Thymus (tissue), 14 donors: ENCODE measurements at places on chromosomes 2 and 18. TPM values are rescaled to one million over a fixed set of nuclear protein-coding genes. Genes with fewer than 3 reads are reported as not detected.

PRKAG3 gene
- polyA plus RNA-seq: 0.07 TPM

CHN1 gene
- polyA plus RNA-seq: 5.0 TPM

FLACC1 gene
- 1.2 TPM for polyA plus RNA-seq

SERPINB8 gene
- polyA plus RNA-seq: 11.2 TPM

NT5DC4 gene
- 0.25 TPM for polyA plus RNA-seq

GRHL1 gene
- 7.9 TPM for polyA plus RNA-seq
